ENCODE measurements at places on chromosomes 3 and 15.

DNA sequence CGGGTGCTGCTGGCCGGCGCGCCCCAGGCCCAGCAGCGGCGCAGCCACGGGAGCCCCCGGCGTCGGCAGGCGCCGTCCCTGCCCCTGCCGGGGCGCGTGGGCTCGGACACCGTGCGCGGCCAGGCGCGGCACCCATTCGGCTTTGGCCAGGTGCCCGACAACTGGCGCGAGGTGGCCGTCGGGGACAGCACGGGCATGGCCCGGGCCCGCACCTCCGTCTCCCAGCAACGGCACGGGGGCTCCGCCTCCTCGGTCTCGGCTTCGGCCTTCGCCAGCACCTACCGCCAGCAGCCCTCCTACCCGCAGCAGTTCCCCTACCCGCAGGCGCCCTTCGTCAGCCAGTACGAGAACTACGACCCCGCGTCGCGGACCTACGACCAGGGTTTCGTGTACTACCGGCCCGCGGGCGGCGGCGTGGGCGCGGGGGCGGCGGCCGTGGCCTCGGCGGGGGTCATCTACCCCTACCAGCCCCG is 777 bp downstream of the LOXL1 start:
- DNase-seq, result peak; percentile 46

GRCh38 chr3:5023777-5024346 is 44.6 kb downstream of the BHLHE40 start:
- no peak for DNase-seq

DNA sequence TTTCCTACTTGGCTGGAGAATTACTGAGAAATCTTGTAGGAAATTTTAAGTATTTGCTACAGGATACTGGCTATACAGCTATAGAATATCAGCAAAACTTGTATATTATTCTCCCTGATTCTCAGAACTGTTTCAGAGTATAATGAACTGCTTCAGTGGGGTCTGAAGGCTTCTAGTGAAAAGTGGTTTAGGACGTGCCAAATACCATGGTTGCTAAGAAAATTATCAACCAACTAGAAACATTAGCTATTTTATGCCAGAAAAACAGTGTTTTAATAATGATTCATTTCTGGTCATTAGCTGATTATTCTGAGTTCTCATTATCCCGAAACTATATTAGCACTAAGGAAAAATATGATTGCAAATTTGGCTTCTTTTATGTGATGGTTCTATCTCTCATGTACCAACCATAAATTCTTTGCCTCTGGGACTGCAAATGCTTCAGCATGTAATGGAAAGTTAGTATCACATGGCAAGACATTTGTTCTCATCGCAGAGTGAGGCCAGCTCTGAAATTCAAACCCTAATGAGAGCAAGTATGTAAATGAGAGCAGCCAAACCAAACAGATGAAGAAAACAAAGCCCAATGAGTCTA is 11.0 kb upstream of the TSC22D2 start:
- no peak for DNase-seq

- DNase-seq, result peak; percentile 55
Measured at GRCh38 chr15:62773369-62774165, 269.0 kb upstream of the TPM1 start.

DNA sequence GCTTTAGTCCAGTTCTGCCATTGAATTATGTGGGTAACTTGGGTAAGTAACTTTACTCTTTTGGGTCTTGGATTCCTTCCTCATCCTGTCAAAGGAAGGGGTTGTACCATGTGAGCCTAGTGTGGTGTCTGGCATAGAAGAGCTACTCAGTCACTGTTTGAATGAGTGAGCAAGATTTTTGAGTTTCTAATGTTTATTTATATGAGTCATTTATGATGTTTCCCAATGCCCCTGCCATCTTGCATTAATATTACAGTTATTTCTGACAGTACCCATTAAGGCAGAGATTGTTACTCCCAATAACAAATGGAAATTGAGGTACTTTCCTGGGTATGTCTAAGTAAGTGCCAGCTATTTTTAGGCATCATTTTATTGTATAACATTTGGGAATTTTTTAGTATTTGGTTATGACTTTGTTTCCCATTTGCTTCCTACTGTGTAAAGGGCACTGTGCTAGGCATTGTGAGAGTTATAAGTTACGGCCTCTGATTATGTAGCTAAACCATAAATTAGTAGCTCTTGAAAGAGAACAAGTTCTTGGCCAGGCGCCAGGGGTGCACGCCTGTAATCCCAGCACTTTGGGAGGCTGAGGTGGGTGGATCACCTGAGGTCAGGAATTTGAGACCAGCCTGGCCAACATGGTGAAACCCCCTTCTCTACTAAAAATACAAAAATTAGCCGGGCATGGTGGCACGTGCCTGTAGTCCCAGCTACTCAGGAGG is 23.5 kb downstream of the NR1D2 start:
- no peak for DNase-seq

DNA sequence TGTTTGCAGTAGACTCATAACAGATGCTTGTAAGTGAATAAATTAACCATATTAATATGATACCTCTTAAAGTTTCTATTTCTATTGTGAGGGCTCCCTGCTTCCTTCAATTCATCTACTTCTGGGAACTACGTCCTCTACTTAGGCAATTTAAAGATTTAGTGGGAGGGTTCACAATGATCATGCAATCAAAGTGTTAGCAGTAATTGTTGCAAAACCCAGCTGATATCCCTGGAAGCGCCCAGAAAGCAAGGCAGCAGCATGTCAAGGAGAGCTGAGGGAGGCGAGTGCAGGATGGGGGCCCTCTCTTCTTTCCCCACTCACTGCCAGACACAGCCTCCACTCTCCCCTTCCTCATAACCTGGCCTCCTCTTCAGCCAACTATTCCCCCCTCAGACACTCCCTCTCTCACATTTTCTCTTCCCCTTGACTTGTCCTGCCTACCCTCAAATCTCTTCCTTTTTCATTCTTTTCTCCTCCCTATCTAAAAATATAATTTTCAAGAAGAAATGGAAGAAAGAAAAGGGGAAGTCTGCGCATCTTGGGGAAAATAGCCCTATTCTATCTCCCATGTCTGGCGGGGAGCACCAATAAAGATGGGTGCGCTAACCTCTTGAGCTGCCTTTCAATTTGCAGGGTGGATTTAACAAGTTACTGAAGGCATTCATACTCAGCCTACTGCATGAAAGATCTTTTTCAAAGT is 6.6 kb downstream of the TMEM212 start:
- no peak for DNase-seq

DNA sequence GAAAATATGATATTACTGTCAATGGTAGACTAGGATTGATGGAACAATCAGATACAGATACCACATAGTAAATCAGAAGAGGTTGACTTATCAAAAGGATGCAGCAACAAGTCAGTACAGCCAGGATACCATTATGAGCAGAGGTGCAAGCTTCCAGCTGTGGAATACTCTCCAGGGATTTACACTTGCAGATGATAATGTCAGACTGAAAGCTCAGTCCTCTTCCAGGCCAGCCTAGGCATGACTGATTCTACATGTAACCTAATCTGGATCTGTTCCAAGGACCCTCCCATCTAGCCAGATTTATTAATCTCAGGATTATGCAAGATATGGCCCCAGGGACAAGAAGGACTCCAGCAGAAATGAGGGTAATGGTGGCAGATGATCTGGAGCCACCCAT is 8.2 kb downstream of the FILIP1L start:
- DNase-seq, result no peak

GRCh38 chr3:58565621-58566397 is 11.4 kb downstream of the FAM107A start:
- no peak for DNase-seq

DNA sequence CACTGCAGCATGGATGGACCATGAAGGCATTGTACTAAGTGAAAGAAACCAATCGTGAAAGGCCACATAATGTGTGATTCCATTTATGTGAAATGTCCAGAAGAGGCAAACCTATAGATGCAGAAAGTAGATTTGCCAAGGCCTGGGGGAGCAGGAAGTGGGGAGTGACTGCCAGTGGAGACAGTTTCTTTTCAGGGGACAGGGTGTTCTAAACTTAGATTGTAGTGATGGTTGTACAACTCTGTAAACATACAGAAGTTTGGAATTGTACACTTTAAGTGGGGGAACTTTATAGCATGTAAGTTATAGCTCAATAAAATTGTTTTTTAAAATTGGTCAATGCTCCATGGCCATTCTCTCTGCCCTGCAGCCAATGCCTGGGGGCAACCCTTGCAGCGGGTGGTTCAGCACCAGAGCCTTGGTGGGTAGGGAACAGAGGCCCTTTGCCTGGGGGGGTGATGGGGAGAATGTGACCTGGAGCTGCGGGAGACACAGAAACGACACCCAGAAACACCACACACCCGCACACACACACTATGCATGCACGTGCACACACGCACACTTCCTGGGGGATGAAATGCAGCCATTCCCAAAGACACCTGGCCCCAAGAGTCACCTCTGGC is 43.1 kb downstream of the DNAJB8 start:
- DNase-seq, result no peak

GRCh38 chr3:34856081-34856947 is 783.0 kb upstream of the ARPP21 start:
- DNase-seq, result no peak

DNA sequence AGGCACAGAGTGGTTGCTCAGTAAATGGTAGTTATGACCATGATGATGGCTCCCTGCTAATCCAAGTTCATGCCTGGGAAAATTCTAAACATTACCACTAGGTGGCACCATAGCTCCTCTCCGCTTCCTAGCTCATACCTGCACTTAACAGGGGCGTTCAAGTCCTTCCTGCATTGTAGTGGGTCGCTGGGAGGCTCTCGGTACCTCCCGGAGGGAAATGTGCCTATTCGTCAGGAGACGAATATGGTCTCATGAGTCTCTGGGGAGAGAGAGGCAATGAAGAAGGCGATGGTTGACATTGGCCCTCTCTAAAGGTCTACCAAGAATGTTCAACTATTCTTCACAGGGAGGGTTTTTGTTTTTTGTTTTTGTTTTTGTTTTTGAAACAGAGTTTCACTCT is 10.9 kb downstream of the MESP1 start:
- peak; percentile 67 for DNase-seq

DNA sequence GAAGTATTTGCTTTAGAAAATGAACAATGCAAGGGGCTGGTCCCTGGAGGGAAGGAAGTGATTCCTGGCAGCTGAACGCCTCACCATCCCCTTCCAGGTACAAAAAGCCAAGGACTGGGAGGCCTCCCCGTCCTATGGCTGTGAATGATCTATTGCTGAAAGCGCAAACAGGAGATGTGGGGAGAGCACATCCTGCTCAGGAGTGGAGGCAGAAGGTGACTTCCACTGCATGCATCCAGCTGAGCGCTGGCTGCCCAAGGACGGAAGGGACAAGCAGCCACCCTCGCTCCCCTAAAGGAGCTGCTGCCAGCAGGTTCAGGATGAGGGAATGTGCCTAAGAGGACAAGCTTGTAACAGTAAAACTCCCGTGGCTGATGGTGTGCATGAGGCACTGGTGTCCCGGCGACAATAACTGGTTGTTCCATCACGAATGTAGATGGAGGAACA is 41.4 kb downstream of the ABTB1 start:
- no peak for DNase-seq

DNA sequence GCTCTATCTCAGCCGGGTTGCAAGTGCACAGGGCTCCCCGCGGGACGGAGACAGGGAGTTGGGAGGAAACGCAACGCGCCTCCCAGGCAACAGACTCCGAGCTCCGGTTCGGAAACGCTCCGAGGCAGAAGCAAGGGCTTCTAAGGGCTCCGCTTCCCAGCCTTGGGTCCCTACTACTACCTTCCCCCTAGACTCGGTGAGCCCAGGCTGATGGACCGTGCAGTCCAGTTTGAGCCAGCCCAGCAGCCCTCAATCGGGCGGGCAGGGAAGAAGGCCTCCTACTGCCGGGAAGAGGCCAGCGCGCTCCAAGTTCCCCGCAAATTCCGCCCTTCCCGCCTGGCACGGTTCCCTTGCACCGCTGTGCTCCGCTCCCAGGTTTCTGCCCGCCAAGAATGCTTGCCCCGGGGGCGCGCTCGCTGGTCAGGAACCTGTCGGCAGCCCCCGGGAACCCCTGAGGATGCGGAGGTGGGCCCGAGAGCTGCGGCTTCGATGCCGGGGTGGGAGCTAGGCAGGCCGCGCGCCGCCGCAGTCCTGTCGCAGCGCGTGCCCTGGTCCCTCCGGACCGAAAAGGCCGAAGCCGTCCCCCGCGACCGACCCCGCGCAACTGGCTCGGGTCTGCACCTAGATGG is 728 bp downstream of the TRANK1 start:
- DNase-seq, result peak; percentile 58

- no peak for DNase-seq
Measured at GRCh38 chr3:35707904-35708303, 68.6 kb downstream of the ARPP21 start.

DNA sequence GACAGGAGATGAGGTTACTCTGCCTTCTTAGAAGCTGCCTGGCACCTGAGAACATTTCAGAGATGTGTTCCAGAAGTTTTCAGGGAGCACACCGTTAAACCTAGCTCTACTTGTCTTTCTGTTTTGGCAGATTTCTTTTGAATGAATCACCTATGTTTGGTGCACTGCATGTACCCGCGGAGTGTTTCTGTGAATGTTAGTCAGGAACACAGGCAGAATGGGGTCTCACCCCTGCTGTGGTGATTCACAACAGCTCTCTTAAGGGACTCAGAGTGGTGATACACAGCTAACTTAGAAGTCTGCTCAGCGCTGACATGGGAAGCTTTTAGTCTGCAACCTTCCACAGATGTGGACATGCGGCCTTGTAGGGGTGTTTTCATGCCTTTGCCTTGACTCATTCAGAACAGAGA is 24.0 kb downstream of the TSEN2 start:
- DNase-seq, result peak; percentile 76

- peak; percentile 93 for DNase-seq
Measured at GRCh38 chr3:177468331-177468730, 271.0 kb upstream of the TBL1XR1 start.

DNA sequence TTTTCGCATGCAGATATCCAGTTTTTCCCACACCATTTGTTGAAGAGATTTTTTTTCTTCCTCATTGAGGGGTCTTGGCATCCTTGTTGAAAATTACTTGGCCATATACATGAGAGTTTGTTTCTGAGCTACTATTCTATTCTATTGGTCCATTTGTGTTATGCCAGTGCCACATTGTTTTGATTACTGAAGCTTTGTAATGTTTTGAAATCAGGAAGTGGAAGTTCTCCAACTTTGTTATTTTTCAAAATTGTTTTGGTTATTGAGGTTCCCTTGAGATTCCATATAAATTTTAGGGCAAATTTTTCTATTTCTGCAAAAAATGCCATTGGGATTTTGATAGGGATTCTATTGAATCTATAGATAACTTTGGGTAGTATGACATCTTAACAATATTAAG is 130.3 kb upstream of the PFN2 start:
- no peak for DNase-seq

GRCh38 chr15:63348392-63348791 is 33.3 kb downstream of the CA12 start:
- peak; percentile 69 for DNase-seq

- DNase-seq, result no peak
Measured at GRCh38 chr3:128884992-128885391, 5.6 kb downstream of the ACAD9 start.

- no peak for DNase-seq
Measured at GRCh38 chr3:46509661-46510187, 11.9 kb downstream of the RTP3 start.
